Thoracic aorta (tissue), 2 donors: ENCODE measurements at places on chromosomes 3 and 15. TPM values are rescaled to one million over a fixed set of nuclear protein-coding genes. Genes with fewer than 3 reads are reported as not detected.

GRCh38 chr15:77495838-77496596, 75.3 kb downstream of the HMG20A start:
- no peaks in the 10 kb centered on the region for H3K27me3 ChIP-seq
- no peak overlapping the region for H3K4me3 ChIP-seq
- peaks cover 20% of the 10 kb centered on the region for H3K4me1 ChIP-seq
- no peak for DNase-seq
- no peaks in the 10 kb centered on the region for H3K36me3 ChIP-seq
- peak overlapping the region; percentile 72 for H3K27ac ChIP-seq

DNA sequence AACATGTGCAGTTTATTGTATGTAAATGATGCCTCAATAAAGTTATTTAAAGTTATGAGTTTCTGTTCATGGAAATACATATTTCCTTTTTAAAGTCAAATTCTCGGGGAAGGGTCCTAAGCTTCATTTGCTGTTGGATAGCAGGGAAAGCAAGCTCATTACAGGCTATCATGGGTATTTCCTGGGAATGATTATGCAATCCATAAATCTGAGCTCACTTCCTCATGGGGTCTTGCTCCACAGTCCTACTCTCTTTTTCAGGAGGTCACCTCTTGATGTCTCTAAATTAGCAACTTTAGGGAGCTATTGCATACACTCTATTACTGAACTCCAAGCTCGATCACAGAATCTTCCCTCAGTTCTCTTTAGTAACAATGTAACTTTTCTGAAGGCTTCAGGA, 69.9 kb upstream of the TP63 start:
- H3K36me3 ChIP-seq = no peaks in the 10 kb centered on the region
- H3K4me1 ChIP-seq = no peaks in the 10 kb centered on the region
- no peak overlapping the region for H3K4me3 ChIP-seq
- DNase-seq = no peak
- no peak overlapping the region for H3K27ac ChIP-seq
- no peaks in the 10 kb centered on the region for H3K27me3 ChIP-seq

DNA sequence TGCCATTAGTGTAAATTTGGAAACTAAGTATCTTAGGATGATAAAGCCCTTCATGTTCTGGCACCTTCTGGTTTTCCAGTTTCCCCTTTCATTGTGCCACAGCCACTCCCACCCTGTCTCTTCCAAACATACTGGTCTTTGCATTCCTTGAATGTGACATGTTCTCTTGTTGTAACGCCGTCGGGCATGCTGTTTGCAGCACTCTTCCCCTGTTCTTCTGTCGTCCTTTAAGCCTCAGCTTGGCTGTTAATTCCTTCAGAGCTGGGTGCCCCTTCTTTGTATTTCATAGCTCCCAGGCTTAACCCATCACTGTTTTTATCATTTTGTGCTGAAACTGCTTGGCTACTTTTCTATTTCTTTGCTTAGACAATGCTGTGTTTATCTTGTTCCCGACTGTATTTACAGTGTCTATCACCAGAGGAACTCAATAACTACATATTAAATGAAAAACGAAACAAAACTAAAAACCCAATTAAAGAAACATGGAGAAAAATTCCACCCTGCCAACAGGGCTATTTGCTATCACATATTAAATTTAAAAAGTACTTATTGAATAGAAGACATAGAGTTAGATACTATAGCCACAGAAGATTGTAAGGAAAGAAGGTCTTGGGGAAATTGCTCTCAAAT, 95.4 kb upstream of the KCNAB1 start:
- H3K4me3 ChIP-seq = peak overlapping the region; percentile 58
- no peaks in the 10 kb centered on the region for H3K36me3 ChIP-seq
- no peaks in the 10 kb centered on the region for H3K27me3 ChIP-seq
- DNase-seq = no peak

GRCh38 chr15:77659350-77660321, 26.9 kb upstream of the LINGO1 start:
- H3K4me3 ChIP-seq = no peak overlapping the region
- no peak overlapping the region for H3K27ac ChIP-seq
- no peaks in the 10 kb centered on the region for H3K36me3 ChIP-seq

- no peaks in the 10 kb centered on the region for H3K27me3 ChIP-seq
- H3K27ac ChIP-seq = no peak overlapping the region
- H3K36me3 ChIP-seq = no peaks in the 10 kb centered on the region
- no peak overlapping the region for H3K4me3 ChIP-seq
- peaks cover 3% of the 10 kb centered on the region for H3K4me1 ChIP-seq
Observed at GRCh38 chr3:154327871-154328270, 3.6 kb upstream of the DHX36 start.

GRCh38 chr15:70518201-70519003, 245.0 kb downstream of the UACA start:
- DNase-seq = no peak
- H3K36me3 ChIP-seq = no peaks in the 10 kb centered on the region
- H3K4me1 ChIP-seq = no peaks in the 10 kb centered on the region
- no peaks in the 10 kb centered on the region for H3K27me3 ChIP-seq
- H3K4me3 ChIP-seq = no peak overlapping the region

GRCh38 chr3:67863869-67864268, 209.5 kb upstream of the SUCLG2 start:
- no peaks in the 10 kb centered on the region for H3K36me3 ChIP-seq
- no peaks in the 10 kb centered on the region for H3K4me1 ChIP-seq
- no peak overlapping the region for H3K4me3 ChIP-seq
- H3K27ac ChIP-seq = no peak overlapping the region
- no peak for DNase-seq
- H3K27me3 ChIP-seq = no peaks in the 10 kb centered on the region

DNA sequence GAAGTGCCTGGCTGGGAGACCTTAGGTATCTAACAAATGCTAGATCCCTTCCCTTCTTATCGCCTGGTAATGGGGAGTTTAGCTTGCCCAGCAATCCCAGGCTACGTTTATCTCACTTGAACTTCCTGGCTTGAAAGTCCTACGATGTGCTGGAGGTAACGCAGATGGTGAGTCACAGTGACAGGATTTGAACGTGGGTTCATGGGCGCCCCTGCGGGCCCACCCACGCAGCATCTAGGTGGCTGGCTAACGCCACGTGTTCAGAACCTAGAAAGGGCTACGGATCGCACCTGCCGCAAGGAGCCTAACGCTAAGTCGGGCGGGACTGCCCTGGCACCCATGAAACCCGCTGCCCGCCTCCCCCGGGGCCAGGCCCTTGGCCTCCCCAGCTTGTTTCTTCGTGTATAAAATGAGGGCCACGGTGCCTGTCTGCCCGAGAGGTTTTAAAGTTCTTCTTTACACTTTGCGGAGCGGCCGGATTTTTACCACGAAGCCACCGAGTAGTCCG, 600 bp upstream of the USP3 start:
- H3K27ac ChIP-seq = peak overlapping the region; percentile 98
- DNase-seq = peak; percentile 63
- H3K36me3 ChIP-seq = no peaks in the 10 kb centered on the region
- H3K4me3 ChIP-seq = peak overlapping the region; percentile 91
- peaks cover 47% of the 10 kb centered on the region for H3K4me1 ChIP-seq

DNA sequence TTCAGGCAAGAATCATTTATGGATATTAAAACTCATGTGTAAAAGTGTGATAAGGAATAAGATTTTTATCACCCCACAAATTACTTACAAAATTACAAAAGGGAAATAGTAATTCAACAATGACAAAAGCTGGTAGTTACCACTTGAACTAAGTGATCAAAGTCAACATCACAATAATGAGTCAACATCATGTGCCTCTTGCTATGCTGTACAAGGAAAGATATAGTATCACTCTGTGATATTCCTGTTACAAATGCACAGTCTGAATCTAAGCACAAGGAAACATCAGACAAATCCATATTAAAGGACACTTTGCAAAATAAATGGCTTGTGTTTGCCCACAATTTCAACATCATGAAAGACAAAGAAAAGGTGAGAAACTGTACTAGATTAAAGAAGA, 90.5 kb upstream of the PLCL2 start:
- no peak overlapping the region for H3K27ac ChIP-seq
- H3K4me3 ChIP-seq = no peak overlapping the region
- H3K4me1 ChIP-seq = peaks cover 4% of the 10 kb centered on the region
- no peak for DNase-seq
- H3K27me3 ChIP-seq = no peaks in the 10 kb centered on the region

GRCh38 chr3:112676659-112677234, 35.8 kb upstream of the CCDC80 start:
- H3K36me3 ChIP-seq = no peaks in the 10 kb centered on the region
- no peak overlapping the region for H3K27ac ChIP-seq
- peaks cover 18% of the 10 kb centered on the region for H3K4me1 ChIP-seq
- DNase-seq = peak; percentile 64

- H3K27ac ChIP-seq = peak overlapping the region; percentile 66
- DNase-seq = peak; percentile 6
- H3K36me3 ChIP-seq = no peaks in the 10 kb centered on the region
- peaks cover 19% of the 10 kb centered on the region for H3K4me1 ChIP-seq
- peak overlapping the region; percentile 12 for H3K4me3 ChIP-seq
Observed at GRCh38 chr3:24287755-24288450, 206.7 kb downstream of the THRB start.

- no peak overlapping the region for H3K4me3 ChIP-seq
- H3K36me3 ChIP-seq = no peaks in the 10 kb centered on the region
- no peak overlapping the region for H3K27ac ChIP-seq
Observed at GRCh38 chr3:190773948-190774347, 88.5 kb downstream of the GMNC start.

DNA sequence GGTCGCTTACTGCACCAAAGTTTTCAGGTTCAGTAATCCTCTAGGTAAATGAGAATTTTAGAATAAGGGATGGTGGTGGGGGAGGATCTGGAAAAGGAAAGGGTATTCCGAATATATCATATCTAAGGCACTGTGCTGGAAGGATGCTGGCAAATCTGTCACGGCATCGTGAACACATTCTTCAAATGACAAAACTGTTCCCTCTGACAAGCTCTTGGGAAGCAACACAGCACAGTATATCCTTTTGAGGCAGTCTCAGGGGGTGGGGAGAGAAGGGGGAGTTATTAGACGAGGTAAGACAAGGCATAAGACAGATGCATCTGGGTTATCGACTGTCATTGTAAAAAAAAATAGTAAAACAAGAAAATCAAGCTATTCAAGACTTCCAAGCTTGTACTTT, 289.6 kb upstream of the LRRN1 start:
- H3K4me1 ChIP-seq = no peaks in the 10 kb centered on the region
- no peak for DNase-seq
- H3K4me3 ChIP-seq = no peak overlapping the region
- no peak overlapping the region for H3K27ac ChIP-seq

GRCh38 chr15:63075015-63075983, 32.8 kb downstream of the TPM1 start:
- peak overlapping the region; percentile 52 for H3K4me3 ChIP-seq
- peaks cover 23% of the 10 kb centered on the region for H3K4me1 ChIP-seq
- no peak for DNase-seq
- H3K27me3 ChIP-seq = no peaks in the 10 kb centered on the region

DNA sequence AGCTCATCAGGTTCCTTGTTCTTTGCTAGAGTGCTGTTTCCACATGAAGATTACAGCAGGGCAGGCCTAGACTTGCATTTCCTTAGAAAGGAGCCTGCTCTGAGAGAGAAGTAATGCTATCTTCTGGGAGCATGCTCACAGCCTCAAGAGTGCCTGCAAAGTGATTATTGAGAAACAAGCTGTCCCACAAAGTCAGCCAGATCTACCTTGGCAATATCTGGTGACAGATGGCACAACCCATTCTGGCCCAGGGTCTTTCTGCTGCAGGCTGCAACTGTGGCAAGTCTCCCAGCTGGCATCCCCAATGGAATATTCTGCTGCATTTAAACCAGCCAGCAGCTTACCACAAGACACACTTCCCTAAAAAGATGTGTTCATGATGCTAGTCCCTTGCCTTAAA, 29.3 kb downstream of the MTMR10 start:
- peaks cover 20% of the 10 kb centered on the region for H3K36me3 ChIP-seq
- no peak overlapping the region for H3K4me3 ChIP-seq
- DNase-seq = no peak
- H3K4me1 ChIP-seq = no peaks in the 10 kb centered on the region
- no peak overlapping the region for H3K27ac ChIP-seq

GRCh38 chr3:187066228-187066995, 72.9 kb downstream of the RPL39L start:
- no peak for DNase-seq
- H3K36me3 ChIP-seq = peaks cover 10% of the 10 kb centered on the region

- no peaks in the 10 kb centered on the region for H3K4me1 ChIP-seq
- H3K4me3 ChIP-seq = peak overlapping the region; percentile 10
- no peaks in the 10 kb centered on the region for H3K36me3 ChIP-seq
- no peak overlapping the region for H3K27ac ChIP-seq
- no peak for DNase-seq
- H3K27me3 ChIP-seq = no peaks in the 10 kb centered on the region
Observed at GRCh38 chr3:23712656-23713559, 92.8 kb upstream of the UBE2E1 start.

DNA sequence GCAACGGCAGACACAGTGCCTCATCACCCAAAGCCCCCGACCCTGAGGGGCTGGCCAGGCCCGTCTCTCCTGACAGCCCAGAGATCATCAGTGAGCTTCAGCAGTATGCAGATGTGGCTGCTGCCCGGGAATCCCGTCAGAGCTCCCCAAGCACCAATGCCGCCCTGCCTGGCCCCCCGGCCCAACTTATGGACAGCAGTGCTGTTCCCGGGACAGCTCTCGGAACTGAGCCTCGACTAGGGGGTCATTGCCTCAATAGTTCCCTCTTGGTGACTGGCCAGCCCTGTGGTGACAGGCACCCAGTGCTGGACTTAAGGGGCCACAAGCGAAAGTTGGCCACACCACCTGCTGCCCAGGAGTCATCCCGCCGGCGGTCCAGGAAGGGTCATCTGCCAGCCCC, 8.6 kb upstream of the TEX264 start:
- no peak overlapping the region for H3K4me3 ChIP-seq
- no peak for DNase-seq
- H3K4me1 ChIP-seq = no peaks in the 10 kb centered on the region
- H3K27me3 ChIP-seq = no peaks in the 10 kb centered on the region
- no peak overlapping the region for H3K27ac ChIP-seq

- no peaks in the 10 kb centered on the region for H3K36me3 ChIP-seq
- no peaks in the 10 kb centered on the region for H3K4me1 ChIP-seq
- no peak for DNase-seq
- H3K27ac ChIP-seq = no peak overlapping the region
- H3K4me3 ChIP-seq = no peak overlapping the region
Observed at GRCh38 chr15:96484830-96485229, 154.3 kb downstream of the NR2F2 start.

DNA sequence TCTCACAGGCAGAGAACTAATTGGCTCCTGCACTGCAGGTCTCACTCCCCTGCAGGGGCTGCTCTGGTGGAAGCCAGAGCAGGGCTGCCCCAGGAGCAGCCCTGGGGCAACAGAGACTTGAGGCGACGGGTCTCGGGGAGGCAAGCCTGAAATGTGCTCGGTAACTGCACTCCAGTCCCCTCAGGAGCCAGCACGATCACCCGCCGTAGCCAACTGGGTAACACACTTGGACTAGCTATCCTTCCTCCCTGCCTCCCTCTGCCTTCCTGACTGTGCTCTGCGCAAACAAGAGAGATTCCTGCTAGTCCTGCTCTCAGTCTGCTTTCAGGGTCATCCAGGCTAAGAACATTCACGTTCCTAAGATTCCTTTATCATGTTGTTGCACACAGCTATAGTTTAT, 140.7 kb upstream of the NSMCE3 start:
- no peak overlapping the region for H3K4me3 ChIP-seq
- no peaks in the 10 kb centered on the region for H3K36me3 ChIP-seq
- H3K4me1 ChIP-seq = no peaks in the 10 kb centered on the region

GRCh38 chr15:86231864-86232721, 152.4 kb downstream of the AGBL1 start:
- H3K27ac ChIP-seq = no peak overlapping the region
- H3K27me3 ChIP-seq = no peaks in the 10 kb centered on the region
- no peak overlapping the region for H3K4me3 ChIP-seq
- no peaks in the 10 kb centered on the region for H3K4me1 ChIP-seq

Gene HTD2
- total RNA-seq = not detected

Gene ATP13A4
- 0.78 TPM for total RNA-seq

Gene FGD5
- 15.4 TPM for total RNA-seq

Gene TICRR
- total RNA-seq = not detected

Gene SLC6A6
- 45.5 TPM for total RNA-seq

Gene NPAP1
- total RNA-seq = not detected

Gene SEMA3F
- total RNA-seq = 35.1 TPM

Gene ACTL6A
- 50.3 TPM for total RNA-seq

Gene ITPKA
- total RNA-seq = not detected
